ENCODE measurements at places on chromosomes 2 and 18.

DNA sequence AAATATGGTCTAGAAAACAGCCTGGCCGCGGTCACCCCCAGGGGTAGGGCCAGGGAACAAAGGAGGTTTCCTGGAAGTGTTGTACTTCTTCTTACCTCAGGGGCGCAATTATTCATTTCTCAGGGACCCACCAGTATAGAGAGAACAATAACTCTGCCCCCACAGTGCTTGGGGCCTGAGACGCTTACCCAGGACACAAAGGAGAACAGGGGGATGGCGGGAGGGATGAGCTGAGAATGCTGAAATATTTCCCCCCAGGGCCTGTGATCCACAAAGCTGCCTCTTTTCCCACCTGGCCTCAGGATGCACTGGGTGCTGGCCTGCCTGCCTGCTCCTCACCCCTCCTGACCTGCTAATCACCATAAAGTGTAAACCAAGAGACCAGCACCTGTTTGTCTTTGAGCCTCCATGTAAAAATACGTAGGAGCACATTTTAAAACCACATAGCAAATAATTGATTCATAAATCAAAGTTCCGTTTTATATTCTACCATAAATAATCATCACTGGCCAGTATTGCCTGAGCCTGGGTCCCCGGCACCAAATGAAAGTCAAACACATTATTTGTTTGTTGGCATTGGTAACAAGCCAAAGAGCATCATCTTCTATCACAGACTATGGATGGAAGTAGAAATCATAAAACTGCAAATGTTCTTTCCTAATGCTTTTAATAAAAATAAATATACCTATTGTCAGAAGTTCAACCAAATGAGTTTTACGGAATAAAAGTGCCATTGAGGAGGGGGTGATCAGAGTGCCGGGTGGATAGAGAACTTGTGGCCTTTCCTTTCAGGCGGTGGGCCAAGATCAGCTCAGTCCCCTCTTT lies 67.3 kb upstream of the RMDN2 start:
- no peak for DNase-seq

GRCh38 chr2:157587576-157587975 lies 41.1 kb downstream of the ACVR1C start:
- no peak for DNase-seq

DNA sequence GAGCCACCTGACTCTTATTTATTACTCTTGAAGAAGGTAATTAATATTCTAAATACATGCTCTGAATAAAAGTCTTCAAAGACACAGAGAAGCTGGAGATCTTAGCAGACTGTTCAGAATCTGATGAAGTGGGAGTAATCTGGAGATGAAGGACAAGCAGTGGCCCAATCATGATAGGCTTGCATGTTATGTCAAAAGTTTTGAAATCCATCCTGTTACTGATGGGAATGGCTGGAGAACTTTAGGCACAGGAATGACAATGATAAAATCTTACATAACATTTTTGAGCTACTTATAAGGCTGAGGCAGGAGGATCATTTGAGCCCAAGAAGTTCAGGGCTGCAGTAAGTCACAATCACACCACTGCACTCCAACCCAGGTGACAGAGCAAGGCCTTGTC lies 2.4 kb upstream of the RIF1 start:
- no peak for DNase-seq

GRCh38 chr2:32591669-32592463 lies 36.0 kb upstream of the TTC27 start:
- peak; percentile 24 for DNase-seq

DNA sequence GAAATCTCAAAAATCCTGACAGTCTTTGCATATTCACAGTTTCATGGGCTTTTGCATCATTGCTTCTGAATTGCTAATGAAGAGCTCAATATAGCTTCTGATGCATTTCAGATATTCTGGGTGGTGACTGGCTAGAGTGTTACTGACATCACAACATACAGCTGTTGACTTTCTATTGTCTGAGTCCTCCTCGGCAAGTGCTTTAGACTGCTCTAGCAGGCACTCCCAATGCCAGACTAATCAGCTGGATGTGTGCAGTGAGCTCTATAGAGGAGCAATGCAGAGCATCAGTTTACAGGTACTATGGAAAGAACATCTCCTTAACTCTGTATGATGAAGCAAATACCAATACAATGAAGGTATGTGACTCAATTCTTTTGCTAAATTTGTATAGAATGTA lies 54.9 kb downstream of the R3HDM1 start:
- DNase-seq, result no peak

- no peak for DNase-seq
Observed at GRCh38 chr2:37642907-37643729, 28.3 kb downstream of the CDC42EP3 start.

- DNase-seq, result no peak
Observed at GRCh38 chr2:117760916-117761315, 53.6 kb upstream of the DDX18 start.

GRCh38 chr2:30403592-30404312 lies 43.3 kb upstream of the LCLAT1 start:
- DNase-seq, result no peak

GRCh38 chr2:6923319-6923718 lies 6.1 kb downstream of the RNF144A start:
- no peak for DNase-seq

DNA sequence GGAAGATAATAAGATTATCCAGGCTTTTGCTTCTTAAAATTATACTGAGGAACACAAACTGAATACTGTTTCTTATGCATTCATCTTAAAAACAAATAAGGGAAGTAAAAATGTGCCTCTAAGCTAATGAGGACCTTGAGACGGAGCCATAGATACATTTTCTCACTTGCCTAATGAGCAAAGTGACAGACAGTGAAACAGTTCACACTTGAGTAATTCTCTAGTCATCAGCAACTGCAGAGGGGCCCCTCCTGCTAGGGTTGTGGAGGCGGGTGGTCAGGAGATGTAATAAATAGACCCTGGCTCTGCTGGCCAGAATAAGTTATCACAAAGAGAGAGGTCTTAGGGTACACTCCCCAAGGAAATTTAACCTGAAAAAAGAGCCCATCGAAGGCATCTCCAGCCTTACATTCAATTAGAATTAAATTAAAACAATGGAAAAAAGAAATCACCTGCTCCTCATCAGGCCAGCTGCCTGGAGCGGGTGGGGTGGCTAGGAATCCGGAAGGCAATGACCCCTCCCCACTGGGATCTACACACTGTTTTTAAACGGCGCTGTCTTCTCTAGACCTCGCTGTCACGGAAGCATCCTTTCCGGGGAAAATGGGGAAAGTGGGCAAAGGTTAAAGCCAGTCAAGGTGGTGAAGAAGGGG lies 32.6 kb upstream of the INSIG2 start:
- no peak for DNase-seq

DNA sequence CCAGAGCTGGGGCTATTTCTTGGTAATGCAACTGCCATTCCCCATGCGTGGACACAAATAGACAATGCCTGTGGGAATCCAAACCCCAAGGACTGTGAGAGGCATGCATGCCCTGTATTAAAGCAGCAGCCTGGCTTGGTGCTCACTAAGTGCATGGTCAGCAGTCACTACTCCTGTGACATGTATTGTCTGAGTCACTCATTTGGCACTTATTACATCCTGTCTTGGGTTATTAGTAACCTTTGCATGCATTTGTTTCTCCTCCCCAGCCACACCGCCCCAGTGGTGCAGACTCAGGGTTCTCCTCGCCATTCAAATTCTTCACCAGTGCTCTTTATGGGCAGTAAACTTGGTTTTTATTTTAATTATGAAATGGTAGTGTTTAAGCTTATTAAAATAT lies 30.2 kb downstream of the PRKCE start:
- no peak for DNase-seq

GRCh38 chr2:113091231-113091896 lies 23.6 kb downstream of the IL1F10 start:
- DNase-seq, result no peak

- no peak for DNase-seq
Observed at GRCh38 chr2:58376592-58376991, 135.5 kb upstream of the FANCL start.

DNA sequence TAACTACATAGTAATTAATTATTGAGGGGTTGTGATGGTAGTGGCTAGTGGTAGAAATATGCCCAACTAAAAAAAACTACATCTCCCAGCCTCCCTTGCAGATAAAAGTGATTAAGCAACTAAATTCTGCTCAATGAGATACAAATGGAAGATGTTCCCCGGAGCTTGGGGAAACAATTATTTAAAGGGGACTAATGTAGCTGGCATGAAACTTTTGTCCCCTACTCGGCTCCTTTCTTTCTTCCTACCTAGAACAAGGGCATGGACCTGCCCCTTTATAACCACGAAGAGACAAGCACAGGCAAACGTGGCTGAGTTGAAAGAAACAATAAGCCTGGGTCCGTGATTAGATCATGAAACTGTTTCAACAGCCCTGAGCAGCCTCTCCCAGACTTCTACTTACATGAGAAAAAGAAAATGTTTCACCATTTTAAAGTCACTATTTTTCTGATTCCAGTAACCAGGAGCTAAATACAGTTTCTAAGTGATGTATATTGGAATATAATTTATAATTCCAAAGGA lies 236.9 kb downstream of the SCG2 start:
- no peak for DNase-seq

GRCh38 chr2:203830304-203831055 lies 37.1 kb upstream of the CTLA4 start:
- peak; percentile 40 for DNase-seq

DNA sequence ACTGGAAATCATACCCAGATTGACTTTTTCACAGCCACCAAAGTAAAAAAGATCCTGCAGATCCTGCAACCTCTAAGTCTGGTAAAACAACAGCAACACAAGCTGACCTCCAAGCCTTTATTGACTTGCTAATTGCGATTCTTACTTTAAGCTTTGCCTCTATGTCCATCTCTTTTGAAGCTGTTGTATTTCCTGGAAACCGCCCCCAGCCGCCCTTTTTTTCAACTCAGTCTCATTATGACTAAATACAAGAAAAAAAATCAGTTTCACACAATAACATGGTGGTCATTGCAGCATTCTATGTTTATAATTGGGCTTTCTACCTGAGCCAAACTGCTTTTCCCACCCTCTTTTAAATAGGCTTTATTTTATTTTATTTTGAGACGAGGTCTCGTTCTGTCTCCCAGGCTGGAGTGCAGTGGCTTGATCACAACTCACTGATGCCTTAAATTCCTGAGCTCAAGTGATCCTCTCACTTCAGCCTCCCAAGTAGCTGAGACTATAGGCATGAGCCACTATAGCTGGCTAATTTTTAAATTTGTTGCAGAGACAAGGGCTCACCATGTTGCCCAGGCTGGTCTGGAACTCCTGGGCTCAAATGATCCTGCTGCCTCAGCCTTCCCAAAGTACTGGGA lies 76.2 kb downstream of the MOGAT1 start:
- no peak for DNase-seq

- no peak for DNase-seq
Observed at GRCh38 chr2:133810559-133810958, 242.3 kb upstream of the NCKAP5 start.

DNA sequence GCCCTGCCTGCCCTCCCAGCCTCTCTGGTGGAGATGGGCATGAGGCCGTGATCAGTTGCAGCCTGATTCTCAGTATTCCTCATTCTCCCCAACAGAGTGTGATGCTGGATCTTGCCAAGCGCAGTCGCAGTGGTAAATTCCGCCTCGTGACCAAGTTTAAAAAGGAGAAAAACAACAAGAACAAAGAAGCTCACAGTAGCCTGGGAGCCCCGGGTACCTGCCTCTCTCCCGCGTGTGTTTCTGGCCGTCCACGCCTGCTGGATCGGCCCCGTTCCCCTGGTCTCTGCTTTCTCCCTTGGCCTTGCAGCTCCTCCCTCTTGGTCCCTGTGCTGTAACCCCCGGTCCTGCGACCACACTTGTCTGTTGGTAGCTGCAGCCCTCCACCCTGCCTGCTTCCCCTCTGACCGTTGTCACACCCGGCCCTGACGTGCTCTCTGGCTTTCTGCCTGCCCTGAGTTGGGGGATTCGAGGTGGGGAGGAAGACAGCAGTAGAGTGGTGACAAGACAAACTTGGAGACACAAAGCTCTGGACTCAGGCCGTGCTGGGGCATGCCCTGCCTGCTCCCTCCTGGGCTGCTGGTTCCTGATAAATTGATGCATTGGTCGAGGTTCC lies 99.5 kb downstream of the USP40 start:
- no peak for DNase-seq

DNA sequence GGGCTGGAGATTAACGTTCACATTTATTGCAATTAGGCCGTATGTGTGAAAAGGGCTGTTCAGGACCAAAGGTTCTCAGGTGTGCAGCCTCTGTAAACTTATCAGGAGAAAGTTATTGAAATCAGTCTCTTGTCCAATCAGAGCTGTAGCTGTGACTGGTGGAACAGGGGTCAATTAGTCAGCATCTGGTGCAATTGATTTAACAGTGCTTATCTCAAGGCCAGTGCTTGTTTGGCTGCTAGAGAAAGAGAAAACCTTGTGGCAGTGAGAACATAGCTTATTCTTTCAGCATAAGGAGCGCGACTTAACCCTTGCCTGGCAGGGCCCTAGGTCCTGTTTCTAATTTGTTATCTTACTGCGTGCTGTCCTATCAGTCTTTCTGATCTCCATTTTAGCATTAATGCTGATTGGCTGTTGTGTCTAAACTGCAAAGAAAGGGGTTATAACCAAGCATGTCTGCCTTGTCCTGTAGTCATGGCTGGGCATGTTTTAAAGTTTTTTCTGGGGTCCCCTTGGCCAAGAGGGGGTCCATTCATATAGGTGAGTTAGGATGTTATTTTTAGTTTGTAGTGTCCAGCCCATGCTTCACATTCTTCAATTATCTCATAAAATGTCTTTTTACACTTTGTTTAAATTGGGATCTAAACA lies 66.4 kb downstream of the CYB5A start:
- DNase-seq, result no peak

DNA sequence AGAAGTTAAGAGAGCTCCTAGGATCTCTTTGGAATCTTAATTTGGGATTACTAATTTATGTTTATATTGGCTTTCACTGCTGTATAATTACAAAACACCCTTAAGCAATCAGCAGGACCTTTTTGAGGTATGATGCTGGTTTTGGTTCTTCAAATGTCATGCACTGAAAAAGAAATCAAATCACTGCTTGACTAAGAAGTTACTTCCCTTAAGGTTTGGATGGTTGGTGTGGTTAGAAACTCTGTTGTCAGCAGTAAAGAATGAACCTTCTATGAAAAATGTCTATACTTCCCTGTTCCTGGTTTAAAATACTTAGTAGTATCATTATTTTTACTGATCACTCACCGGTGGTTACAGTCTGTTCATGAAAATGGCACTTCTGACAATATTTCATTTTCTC lies 5.5 kb downstream of the COLEC12 start:
- no peak for DNase-seq
